ENCODE measurements at places on chromosomes 6 and 20.

DNA sequence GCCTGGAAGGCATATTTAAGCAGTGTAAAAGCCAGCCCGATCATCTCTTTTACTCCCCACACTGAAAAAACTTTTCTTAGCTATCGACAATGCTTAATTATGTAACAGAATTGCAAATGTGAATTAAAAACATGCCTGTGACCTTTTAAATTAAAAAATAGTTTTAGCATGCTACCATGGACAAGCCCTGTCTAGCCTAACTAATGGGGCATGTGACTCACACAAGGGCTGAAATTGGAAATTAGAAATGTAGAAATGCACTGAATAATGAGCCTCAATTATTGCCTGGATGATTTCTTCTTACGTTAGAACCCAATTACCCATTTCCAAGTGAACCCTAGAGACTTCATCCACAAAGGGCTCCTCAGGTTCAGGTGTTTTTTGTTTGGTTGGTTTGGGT lies 82.7 kb downstream of the SIM1 start:
- DNase-seq, result no peak

GRCh38 chr20:709991-710779 lies 34.6 kb upstream of the SCRT2 start:
- no peak for DNase-seq

GRCh38 chr20:50516180-50516934 lies 6.2 kb downstream of the PTPN1 start:
- no peak for DNase-seq

- no peak for DNase-seq
Observed at GRCh38 chr6:36821581-36822335, 17.5 kb downstream of the CPNE5 start.

DNA sequence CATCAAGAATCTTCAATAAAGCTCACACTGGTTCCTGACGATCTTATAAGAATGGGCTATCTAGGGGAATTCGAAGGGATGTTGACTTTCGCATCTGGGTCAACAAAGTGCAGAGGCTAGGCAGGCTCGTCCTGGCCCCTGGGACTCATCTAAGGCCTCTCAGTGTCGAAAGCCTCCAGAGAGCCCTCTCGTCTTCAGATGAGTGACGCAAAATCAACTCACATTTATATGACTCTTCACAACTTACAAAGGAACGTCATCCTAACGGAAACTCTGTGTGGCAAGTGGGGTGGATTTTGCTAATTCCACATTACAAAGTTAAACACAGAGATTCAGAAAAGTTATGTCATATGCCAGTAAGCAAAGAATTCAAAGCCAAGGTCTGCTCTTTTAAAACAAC lies 270.5 kb upstream of the EXOC2 start:
- no peak for DNase-seq
